Astrocyte (in vitro differentiated cells and primary cell): ENCODE measurements at places on chromosomes 16 and 17.

- no peak for DNase-seq
Observed at GRCh38 chr16:52967744-52968143, 85.0 kb downstream of the CHD9NB start.

- DNase-seq, result no peak
Observed at GRCh38 chr16:49487746-49488145, 114.1 kb downstream of the C16orf78 start.

- DNase-seq, result no peak
Observed at GRCh38 chr16:10013364-10013763, 168.9 kb downstream of the GRIN2A start.

DNA sequence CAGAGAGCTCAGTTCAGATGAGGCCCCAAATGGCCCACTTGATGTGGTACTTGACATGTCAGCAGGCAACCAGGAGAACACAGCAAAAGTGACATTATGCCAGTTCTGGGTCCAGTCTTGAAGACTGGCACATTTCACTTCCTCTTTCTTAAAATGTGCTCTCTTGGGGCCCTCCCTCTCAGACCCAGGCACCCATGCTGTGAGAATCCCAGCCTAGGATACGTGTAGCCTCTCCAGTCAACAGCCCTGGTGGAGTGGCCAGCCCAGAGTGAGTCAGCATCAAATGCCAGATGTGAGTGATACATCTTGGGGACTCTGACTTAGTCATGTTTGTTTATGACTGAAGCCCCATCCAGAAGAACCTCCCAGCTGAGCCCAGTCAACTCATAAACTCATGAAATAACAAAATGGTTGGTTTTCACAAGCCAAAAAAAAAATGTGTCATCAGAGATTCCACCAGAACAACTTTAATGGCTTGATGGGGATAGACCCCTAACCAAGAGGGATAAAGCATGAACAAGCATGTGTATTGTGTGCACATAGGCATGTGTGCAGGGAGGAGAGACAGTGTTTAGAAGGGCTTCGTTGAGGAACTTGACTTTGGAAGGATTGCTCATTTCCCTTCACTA, 82.5 kb upstream of the TNRC6C start:
- peak; percentile 36 for DNase-seq

- no peak for DNase-seq
Observed at GRCh38 chr16:89721546-89722391, 432 bp downstream of the ZNF276 start.

GRCh38 chr17:18021372-18021771, 17.6 kb downstream of the ATPAF2 start:
- no peak for DNase-seq

GRCh38 chr16:87549627-87550494, 52.4 kb upstream of the JPH3 start:
- DNase-seq, result no peak

DNA sequence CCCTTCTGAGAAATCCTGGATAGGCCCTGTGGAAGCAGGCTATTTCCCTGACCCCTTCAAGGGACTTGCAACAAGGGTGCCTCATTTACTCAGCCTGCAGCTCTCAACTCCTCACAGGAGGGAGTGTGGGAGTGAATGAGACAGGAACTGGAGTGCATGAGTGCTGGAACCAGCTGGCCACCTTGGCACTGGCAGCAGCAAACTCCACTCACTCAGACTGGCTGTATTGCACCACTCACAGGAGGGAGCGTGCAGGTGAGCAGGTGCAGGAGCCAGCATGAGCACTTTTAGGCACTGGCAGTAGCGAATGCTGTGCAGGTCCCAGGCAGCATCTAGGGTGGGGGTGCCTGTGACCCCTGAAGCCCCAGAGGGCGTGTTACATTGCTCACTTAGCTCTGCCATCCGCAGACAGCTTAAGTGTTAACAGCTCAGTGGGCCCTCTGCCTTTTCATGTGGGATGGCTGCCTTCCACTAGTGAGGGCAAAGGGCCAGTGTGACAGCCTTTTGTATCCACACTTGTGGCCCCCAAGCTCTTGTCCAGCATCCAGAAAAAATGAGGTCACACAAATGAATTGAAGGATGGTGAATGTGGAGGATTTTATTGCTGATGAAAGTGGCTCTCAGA, 11.0 kb upstream of the ZNHIT3 start:
- DNase-seq, result no peak

GRCh38 chr17:54899201-54899600, 1.5 kb upstream of the TOM1L1 start:
- no peak for DNase-seq

- no peak for DNase-seq
Observed at GRCh38 chr16:51383909-51384308, 232.8 kb upstream of the SALL1 start.

DNA sequence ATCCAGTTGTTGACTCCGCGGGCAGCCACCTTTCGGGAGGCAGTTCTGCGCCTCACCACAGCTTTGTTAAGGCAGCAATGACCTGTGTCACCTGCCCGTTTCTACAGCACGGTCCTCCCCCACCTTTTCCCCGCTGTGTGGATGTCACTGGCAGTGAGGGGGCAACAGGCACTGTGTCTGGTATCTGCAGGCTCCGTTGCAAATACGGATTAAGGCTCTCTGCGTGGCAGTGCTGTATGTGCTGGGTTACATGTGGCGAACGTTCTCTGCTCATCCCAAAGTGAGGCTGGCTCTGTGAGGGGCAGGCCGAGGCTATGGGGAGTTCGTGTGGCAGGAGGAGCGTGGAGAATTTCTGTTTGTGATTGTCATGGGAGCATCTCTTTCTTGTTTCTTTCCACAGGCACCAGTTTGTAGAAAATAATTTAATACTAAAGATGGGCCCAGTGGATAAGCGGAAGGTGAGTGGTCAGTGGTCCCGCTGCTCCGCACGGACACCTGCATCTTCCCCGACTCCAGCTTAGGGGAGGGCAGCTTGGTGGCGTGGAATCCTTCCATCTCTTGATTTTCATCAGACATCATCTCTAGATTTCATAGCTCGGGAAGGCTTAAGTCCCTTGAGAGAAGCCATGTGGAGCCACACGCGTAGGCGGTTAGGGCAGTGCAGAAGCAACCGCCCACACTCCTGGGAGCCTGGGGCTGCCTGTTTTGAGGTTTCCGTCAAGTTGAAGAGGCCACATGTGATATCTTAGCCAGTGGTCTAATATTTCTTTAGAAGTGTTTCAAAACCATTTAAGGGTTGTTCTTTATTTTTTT, 57.8 kb downstream of the PDPK1 start:
- DNase-seq, result no peak

GRCh38 chr16:69542974-69543373, 22.8 kb upstream of the NFAT5 start:
- no peak for DNase-seq

GRCh38 chr16:5446623-5447240, 349.1 kb upstream of the EEF2KMT start:
- DNase-seq, result no peak

DNA sequence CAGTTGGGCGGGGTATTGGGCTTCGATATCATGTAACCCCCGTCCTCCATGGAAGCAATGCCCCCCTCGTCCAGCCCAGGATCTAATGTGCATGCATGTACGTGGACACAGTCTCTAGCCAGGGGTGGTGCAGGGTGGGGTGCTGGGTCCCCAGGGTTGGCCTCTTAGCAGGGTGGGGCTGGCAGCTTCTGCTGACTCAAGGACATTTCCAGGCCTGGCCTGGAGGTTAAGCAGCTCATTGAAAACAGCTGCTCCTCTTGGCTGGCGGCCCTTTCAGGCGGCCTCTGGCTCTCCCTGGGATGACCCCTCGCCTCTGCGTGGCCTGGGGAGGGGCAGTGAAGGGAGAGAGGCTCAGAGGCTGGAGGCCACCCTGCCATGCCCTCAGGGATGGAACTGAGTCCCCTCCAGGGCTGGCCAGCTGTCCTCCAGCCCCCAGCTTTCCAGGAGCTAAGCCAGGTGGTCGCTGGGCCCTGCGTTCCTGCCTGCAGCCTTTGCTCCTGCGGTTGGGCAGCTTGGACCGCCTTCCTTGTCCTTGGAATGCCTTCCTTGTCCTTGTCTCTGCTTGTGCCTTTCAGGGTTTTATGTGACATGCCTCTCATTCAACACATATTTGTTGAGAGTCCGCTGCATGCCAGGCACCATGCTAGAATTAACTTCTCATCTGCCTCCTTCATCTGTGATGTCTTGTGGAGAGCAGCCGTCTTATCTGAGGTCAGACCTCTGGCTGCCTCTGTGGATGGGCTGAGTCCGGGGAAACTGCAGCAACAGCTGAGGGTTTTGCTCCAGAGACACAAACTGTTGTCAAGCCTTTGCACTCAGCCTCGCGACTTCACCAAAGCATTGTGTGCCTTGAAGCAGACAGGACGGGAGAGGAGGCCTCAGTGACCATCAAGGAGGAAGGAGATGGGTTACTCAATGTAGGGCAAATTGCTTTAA, 26.6 kb downstream of the MRC2 start:
- DNase-seq, result peak; percentile 33

DNA sequence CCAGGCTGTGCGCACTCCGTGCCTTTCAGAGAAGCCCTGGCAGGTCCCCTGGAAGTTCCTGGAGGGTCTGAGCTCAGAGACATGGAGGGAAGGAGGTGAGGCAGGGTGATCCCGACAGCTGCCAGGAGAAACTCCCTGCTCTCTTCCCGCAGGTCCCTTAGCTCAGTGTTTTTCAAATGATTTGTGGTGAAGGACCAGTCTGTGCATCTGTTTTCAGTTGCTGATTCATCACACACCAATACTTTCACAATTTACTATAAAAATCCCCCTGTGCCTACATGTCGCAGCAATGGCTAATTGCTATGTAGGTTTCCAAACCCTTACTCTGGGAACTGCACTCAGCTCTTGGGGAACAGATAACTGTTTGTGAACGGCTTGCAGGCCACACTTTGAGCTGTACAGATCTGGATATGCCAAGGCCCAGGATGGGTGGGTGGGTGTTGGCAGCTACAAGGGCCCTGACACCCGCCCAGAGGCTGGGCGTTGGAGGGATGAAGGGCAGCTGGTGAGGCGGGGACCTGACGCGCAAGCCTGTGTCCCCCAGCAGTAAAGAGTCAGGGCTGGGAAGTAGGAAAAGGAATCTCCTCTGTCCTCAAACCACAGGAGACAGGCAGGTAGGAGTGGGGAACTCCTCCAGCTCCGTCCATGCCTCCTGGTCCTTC, 20.5 kb upstream of the EMP2 start:
- peak; percentile 48 for DNase-seq

DNA sequence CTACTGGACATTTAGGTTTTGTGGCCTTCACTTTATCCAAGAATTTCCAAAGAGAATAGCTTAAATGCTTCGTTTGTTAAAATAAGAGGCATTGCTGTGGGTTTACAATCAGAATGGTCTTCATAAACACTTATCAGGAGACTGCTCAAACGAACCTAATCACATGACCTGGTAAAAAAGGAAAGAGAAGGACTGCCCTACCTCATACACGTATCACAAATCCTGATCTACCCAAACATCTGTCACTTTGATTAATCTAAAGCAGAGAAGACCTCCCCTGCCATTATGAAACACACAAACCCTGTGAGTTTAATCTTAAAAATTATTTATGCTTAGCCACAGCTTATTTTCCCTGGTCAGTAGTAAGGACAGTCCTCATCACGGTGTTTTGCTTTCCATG, 76.6 kb downstream of the PARN start:
- DNase-seq, result no peak

DNA sequence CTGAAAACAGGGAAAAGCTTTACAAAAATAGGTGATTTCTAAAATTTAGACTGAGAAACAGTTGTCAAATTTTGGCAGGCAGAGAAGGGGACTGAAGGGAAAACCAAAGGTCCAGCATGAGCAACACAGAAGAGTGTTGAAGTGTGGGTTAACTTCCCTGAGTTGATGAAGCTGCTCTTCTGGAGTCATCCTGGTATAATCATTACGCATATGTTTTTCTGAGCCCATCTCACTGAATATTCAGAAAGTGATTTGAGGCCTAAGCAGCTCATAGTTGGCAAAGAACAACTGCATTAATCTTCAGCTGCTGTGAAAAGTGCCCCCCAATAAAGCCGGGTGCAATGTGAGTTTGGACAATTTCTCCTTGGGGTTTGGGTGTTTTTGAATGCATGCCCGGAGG, 115.0 kb upstream of the RBBP6 start:
- DNase-seq, result no peak

- no peak for DNase-seq
Observed at GRCh38 chr17:82788206-82789001, 36.5 kb downstream of the TBCD start.

DNA sequence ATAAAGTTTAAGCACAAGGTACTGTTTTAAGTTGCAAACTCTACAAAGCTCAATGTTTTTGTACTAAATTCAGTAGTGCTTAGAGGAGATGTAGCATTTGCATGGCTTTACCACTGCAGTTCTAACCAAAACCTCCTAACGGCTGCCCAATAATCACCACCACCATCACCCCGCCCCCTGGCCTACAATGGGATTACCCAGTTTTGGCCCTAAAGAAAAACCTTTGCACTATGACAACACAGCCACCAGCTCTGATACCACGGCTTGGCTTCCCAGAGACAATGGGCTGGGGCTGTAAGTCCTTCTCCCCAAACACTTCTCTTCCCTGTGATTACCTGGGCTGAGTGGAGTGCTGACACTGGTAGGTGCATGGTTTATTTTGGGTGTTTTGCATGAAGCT, 58.4 kb upstream of the MTMR4 start:
- no peak for DNase-seq

DNA sequence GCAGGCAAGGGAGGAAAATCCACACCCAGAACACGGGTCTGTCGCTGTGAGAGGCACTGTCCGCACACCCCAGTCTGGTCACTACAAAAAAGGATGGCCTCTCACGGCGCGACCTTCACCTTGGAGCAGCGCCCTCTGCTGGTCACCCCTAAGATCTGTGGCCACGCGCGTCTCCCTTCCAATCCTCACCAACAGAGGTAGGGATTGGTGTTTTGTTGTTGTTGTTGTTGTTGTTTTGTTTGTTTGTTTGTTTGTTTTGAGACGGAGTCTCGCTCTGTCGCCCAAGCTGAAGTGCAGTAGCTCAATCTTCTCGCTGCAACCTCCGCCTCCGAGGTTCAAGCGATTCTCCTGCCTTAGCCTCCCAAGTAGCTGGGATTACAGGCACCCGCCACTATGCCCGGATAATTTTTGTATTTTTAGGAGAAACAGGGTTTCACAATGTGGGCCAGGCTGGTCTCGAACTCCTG, 15.0 kb upstream of the C17orf58 start:
- DNase-seq, result no peak

DNA sequence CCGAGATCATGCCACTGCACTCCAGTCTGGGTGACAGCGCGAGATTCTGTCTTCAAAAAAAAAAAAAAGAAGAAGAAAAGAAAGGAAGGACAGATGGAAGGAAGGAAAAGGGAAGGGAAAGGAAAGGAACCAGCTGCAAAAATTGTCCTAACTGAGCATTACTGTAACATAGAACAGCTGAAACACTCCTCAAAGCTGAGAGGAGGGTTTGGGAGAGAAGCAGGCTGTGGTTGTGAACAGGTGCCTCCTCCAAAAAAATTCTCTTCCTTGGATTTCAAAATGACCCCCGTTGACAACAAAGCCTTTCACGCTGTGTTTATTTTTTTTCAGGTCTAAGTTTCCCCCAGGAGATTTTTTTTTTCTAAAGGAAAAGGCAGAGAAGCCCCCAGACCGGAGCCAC, 541.4 kb downstream of the WWOX start:
- no peak for DNase-seq

GRCh38 chr17:9272501-9273200, 251.3 kb downstream of the NTN1 start:
- DNase-seq, result no peak

- no peak for DNase-seq
Observed at GRCh38 chr16:25823891-25824290, 132.1 kb downstream of the HS3ST4 start.
